Panc1 (cell line): ENCODE measurements at places on chromosomes 2 and 18. TPM values are rescaled to one million over a fixed set of nuclear protein-coding genes. Genes with fewer than 3 reads are reported as not detected.

DNA sequence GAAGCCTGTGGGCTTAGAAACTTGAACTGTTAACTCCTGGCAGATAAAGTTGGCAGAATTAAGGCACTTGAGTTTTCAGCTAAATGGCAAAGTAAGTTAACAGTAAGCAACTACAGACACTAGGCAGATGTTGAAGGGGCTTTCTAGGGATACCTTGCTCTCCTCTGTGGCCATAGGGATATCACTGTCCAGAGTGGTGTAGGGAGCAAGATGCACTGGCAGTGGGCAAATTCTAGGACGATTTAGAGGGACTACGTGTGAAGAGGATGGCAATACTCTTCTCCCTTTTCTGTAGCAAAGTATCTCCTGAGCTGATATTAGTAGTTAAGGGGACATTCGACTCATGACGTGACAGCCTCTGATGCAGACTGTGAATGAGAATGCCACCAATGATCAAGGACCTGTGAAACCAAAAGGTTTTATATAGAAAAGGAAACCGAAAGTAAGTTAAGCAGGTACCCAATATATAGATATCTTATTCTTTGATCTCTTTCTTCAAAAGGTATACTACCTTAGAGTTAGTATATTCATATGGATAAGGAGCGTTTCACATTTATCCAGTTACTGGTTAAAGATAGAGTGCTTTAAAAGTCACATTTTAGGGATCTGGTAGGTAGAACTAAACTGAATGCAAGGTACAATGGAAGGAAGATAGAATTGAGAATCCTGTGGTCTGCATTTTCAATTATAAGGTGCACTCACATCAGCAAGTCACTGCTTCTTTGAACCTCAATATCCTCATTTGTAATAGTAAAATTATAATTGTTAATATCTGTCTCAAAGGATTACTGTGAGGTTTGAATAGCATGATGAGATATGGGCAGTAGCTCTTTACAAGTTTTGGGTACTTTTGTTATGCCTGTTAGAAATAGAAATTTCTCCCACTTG lies 106.4 kb downstream of the KCNH7 start:
- H3K27ac ChIP-seq, result no peak overlapping the region
- no peak for DNase-seq
- no peaks in the 10 kb centered on the region for H3K27me3 ChIP-seq
- no peaks in the 10 kb centered on the region; the same call in 1 of the 2 replicates for H3K4me1 ChIP-seq
- peak overlapping the region; percentile 26 for H3K4me3 ChIP-seq
- H3K36me3 ChIP-seq, result no peaks in the 10 kb centered on the region

The GRHL1 gene
- 4.7 TPM for total RNA-seq

The ALPI gene
- total RNA-seq, result not detected

The GPR75 gene
- 2.5 TPM for total RNA-seq

- no peaks in the 10 kb centered on the region for H3K27me3 ChIP-seq
- H3K4me3 ChIP-seq, result no peak overlapping the region
- H3K4me1 ChIP-seq, result peaks cover 7% of the 10 kb centered on the region
- H3K36me3 ChIP-seq, result 0 out of 2 replicates have a peak, but pooled peaks cover 6% of the 10 kb centered on the region
These were observed 5.8 kb upstream of the DTYMK start for GRCh38 chr2:241692448-241692847.

DNA sequence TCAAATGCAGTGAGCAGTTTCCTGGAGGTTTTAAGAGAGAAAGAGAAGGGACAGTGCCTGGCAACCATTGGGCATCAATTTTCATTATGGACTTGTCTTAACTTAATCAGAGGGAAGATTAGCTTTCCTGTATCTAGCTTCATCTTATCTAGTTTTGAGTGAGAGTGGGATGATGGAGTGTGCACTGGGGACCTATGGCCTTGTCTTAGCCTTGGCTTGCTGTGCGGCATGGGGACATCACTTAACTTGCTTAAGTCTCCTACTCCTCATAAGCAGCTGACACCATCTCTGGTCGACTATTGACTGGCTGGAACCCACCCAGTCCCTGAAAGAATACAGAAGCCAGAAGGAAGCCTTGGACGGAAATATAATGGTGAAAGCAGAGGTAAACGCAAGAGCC lies 344.0 kb downstream of the SOX11 start:
- no peak overlapping the region for H3K4me3 ChIP-seq
- H3K4me1 ChIP-seq, result no peaks in the 10 kb centered on the region
- no peak for DNase-seq
- H3K36me3 ChIP-seq, result no peaks in the 10 kb centered on the region
- H3K27ac ChIP-seq, result no peak overlapping the region

- H3K4me3 ChIP-seq, result no peak overlapping the region
- H3K36me3 ChIP-seq, result no peaks in the 10 kb centered on the region; the same call in 1 of the 2 replicates
- H3K27ac ChIP-seq, result no peak overlapping the region
- no peaks in the 10 kb centered on the region for H3K4me1 ChIP-seq
- H3K27me3 ChIP-seq, result no peaks in the 10 kb centered on the region
These were observed 71.5 kb downstream of the THADA start for GRCh38 chr2:43524177-43524965.
